ENCODE measurements at places on chromosomes 11 and 22.

- DNase-seq, result no peak
Measured at GRCh38 chr22:17422736-17423343, 53.6 kb downstream of the CECR2 start.

DNA sequence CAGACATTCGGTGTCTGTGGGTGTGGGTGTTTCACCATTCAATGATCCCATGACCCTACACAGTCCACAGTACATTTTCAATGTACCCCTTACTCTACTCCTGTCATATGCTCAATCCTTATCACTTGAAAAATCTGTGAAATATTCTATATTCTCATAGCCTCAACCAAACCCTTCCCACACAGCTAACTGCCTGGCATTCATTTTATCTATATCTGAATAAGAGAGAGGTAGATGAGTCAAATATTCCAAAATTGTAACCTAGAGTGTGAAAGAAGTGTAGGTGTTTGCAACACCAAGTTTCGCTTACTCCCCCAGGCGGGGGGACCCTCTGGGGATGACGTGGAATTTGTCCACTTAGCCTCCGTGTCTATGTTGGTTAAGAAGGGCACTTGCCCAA, 354.8 kb downstream of the ETS1 start:
- no peak for DNase-seq

DNA sequence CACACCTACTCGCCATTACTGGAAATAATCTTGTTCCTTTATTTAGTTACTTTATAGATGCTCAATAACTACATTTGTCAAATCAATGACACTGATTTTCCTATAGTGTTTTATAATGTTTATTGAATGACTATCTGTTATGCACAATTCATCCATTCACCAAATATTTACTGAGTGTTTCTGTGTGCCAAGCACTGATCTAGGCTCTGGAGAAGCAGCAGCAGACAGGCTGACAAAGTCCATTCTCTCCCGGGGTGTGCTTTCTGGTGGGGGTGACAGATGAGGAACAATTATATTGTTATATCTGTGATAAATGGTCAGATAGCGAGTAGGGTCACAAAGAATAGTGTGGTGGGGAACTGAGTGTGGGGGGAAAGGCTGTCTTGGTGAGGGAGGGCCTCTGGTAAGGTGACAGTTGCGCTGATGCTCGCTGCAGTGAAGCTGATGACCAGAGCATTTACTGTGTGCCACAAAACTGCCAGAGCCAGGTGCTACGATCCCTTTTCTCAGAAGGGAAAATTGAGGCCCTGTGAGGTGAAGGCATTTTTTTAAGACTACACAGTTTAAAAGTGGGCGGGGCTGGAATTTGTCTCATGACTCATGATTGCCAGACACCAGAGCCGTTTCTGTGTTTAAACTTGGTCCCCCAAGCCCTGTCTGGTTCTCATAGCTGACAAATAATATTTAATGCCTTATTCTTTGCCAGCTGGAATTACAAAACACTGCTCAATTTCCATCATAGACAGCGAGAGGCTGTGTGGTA, 10.2 kb downstream of the PACS1 start:
- DNase-seq, result no peak

GRCh38 chr11:114262681-114263512, 33.3 kb upstream of the NNMT start:
- DNase-seq, result no peak

DNA sequence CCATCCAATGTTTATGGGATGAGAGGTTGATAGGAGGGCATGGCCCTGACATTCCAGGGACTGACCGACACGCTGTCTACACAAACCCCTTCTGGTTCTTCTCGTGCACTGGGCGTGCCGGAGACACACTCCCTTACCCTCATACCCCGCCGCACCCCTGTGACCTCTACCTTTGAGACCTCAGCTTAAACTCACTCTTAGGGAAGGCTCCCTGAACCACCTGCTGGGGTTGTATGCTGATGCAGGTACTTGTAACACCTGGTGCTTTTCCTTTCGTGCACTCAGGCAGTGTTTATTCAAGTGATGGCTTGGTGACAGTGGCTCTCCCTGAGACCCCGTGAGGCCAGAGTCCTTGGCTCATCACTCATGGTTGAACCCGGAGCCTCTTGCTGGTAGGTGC, 12.0 kb downstream of the PPARA start:
- no peak for DNase-seq

- DNase-seq, result no peak
Measured at GRCh38 chr11:13292970-13293369, 15.4 kb downstream of the BMAL1 start.

GRCh38 chr22:27466778-27467438, 334.6 kb downstream of the MN1 start:
- no peak for DNase-seq

DNA sequence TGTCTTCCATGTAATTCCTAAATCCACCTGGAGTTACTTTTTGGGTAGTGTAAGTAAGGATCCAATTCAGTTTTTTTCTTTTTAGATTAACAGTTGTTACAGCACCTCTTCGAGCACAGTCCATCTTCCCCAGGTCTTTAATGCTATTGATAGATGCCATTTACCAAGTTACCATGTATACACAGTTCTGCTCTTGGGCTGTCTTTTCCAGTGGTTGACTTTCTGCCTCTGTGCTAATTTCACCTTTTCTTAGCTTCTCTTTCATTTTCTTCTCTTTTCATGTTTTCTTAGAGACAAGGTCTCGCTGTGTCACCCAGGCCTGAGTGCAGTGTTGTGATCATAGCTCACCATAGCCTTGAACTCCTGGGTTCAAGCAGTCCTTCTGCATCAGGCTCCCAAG, 12.0 kb downstream of the ATXN10 start:
- no peak for DNase-seq

- no peak for DNase-seq
Measured at GRCh38 chr11:82405421-82405820, 328.2 kb downstream of the FAM181B start.
